ENCODE measurements at places on chromosomes 7 and 10. TPM values are rescaled to one million over a fixed set of nuclear protein-coding genes. Genes with fewer than 3 reads are reported as not detected.

DNA sequence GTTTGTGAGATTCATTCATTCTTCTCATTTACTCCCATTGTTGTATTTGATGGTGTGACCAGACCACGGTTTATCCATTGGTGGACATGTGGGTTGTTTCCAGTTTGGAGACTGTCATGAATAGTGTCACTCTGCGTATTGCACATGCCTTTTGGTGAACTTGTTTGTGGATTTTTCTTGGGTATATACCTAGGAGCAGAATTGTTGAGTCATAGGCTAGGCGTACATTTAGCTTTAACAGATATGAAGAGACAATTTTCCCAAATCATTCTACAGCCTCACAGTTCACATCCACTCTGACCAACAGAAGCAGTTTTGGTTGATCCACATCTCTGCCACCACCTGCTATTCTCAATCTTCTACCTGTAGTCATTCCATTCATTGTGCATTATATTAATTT lies 66.0 kb upstream of the FAM20C start:
- no peak for DNase-seq

DNA sequence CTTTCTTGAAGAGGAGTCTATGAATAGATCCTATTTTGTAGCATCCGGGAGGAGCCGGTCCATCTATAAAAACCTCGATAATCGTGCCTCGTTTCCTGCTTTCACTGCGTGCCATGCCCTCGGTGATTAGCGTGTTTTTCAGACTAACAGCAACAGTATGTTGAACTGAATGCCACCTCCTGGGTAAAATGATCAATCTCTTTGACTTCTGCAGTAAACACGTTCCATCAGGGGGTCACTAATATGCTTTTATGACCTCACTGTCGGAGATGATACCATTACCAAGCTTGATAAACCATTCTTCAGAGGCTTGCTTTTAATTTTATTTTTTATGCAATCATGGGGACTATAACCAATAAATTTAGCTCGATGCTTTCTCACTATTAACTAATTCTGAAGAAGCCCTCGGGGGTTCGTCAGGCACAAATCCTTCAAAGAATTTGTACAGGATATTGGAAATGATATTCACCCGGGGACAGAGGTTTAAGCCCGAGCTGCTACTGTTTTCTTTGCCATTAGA lies 228.3 kb downstream of the ADARB2 start:
- no peak for DNase-seq

DNA sequence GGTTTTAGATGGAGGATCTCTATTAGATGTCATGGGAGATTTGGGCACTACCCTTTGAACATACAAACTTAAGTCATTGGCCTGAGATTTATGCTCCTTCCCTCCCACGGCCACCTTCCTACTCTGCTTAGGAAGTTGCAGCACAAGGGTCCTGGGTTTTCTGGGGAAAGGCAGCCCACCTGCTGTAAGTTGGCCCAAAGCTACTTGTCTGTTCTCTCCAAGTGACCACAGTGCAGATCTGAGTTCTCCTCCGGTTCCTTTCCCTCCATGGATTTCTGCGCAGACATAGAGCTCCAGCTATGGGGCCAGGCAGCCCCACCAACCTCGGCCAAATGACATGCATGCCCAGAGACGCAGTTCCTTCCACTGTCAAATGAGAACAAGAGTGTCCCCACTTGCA lies 12.8 kb upstream of the C10orf53 start:
- DNase-seq, result no peak

GRCh38 chr7:118995350-118995749 lies 770.8 kb downstream of the ANKRD7 start:
- no peak for DNase-seq

GRCh38 chr10:43124574-43125273 lies 13.5 kb upstream of the CSGALNACT2 start:
- no peak for DNase-seq

DNA sequence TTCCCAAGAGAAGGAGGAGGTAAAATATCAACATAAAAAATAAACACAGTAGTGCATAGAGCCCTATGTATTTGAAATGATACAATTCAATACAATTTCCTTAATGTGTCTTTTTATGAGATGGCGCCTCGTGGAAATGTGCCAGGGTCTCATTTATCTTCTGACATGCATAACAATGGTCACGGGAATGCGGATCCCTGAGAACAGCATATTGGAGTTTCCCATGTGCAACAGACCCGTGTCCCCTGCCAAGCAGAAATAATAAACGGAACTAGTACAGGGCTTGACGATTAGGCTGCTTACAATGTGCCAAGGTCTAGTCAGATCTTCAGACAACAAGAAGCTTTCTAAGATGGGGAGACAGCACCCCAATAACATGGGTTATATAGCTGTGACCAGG lies 217.9 kb downstream of the ARHGAP21 start:
- peak; percentile 76 for DNase-seq

DNA sequence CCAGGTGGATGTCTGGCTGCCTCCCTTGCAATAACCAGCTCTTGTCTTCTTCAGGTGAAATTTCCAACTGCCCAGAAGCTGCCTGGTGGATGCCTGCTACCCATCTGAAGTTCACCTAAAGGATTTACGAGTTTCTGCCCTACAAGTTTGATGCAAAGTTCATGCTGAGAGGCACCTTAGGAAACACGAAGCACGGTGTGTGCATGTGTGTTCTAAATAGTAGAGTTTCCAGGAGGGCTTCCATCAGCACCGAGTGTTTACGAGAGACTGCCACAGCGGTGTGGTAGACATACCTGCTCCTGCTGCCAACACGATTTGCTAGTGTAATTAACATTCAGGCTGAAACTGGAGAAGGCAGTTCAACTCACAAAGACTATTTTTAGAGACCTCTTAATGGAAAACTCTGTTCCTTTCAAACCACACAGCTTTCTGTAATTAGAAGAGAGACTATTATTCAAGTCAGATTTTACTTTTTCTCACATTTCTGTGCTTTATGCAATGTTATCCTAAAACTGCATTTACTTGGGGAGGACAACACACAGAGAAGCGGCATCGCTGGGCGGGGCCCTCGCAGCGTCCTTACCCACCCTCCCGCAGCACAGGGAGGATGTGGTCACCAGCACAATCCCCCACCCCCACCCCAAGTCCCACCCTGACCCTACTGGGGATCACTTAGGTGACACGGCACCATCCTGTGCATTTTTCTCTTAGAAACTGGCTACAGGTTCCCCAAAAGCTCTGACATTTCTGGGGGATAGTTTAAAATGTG lies 15.5 kb upstream of the CPXM2 start:
- DNase-seq, result no peak

DNA sequence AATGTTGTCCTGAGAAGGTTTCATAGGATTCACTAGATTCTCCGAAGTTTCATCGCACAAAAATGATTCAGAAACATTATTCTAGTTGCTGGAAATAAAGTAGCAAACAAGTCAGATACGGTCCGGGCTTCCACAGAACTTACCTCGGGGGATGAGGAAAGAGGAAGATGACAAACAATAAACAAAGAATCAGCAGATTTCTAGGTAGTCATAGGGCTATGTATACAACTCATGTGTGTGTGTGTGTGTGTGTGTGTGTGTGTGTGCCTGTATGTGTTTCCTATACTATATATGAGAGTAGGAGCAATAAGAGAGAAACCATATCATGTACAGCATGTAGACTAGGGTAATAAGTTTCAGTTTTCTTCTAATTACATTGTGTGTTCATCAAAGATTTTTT lies 16.5 kb downstream of the TMEM236 start:
- peak; percentile 48 for DNase-seq

- no peak for DNase-seq
Measured at GRCh38 chr7:74032191-74032490, 4.2 kb downstream of the ELN start.

Gene CFAP46
- 0.85 TPM for total RNA-seq

DNA sequence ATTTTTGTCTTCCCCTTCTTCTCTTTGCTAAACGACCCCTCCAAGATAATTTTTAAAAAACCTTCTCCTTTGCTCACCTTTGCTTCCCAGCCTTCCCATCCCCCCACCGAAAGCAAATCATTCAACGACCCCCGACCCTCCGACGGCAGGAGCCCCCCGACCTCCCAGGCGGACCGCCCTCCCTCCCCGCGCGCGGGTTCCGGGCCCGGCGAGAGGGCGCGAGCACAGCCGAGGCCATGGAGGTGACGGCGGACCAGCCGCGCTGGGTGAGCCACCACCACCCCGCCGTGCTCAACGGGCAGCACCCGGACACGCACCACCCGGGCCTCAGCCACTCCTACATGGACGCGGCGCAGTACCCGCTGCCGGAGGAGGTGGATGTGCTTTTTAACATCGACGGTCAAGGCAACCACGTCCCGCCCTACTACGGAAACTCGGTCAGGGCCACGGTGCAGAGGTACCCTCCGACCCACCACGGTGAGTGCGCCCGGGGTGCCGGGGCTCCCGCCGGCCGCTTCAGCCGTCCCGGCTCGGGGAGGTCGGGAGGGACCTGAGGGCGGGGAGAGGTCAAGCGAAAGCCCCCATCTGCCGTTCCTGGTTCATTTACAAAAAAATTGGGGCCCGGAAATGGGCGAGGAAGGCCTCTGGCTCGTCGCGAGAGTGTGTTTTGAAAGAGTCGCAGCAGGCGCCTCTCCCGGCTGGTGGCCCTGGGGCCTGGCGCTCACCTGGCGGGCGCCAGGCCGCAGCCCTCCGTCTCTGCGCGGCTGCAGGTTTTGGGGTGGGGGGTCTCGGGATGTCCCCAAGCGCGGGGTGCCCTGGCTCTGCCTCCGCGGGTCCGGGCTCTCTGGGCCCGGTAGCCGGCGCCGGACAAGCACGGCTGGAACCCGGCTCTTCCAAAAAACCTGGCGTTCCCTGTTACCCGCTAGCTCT lies 1.2 kb downstream of the GATA3 start:
- no peak for DNase-seq

- DNase-seq, result peak; percentile 45
Measured at GRCh38 chr7:150568714-150569113, 1.5 kb downstream of the GIMAP4 start.

Gene OPN1SW
- not detected for total RNA-seq

Gene TMEM176B
- not detected for total RNA-seq

- DNase-seq, result no peak
Measured at GRCh38 chr7:47266799-47267198, 315.1 kb downstream of the TNS3 start.

DNA sequence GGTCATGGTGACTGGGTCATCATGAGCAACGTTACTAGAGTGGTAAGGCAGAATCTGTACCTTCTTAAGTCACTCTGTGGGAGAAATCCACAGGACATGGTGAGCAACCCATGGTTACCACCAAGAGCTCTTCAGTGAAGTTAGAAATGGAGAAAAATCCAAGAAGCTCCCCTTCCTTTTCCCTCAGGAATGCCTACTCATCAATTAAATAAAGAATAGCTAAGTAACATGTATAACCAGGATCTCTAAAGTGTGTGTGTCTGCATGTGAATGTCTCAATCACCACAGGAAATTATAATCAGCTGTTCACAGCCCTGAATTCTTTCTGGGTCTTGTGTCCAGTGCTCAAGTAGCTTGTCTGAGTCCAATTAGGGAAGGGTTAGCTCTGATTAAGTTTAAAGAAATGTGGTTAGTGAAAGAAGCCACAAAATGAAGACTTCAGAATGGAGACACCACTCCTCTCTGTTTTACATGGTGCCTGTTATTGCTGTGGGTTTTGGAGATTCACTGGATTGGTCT lies 73.2 kb downstream of the SEM1 start:
- no peak for DNase-seq

GRCh38 chr10:28872587-28873165 lies 195.4 kb downstream of the BAMBI start:
- DNase-seq, result no peak

DNA sequence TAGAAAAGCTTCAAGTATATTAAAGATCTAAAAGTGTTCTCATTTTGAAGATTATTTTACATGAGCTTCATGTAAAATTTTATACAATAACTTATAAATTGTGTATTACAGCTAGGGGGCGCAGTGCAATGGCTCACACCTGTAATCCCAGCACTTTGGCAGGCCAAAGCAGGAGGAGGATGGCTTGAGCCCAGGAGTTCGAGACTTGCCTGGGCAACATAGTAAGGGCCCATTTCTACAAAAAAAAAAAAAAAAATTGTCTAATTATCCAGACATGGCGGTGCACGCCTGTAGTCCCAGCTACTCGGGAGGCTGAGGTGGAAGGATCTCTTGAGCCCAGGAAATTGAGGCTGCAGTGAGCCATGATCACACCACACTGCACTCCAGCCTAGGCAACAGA lies 16.6 kb downstream of the ACBD5 start:
- DNase-seq, result peak; percentile 67

- DNase-seq, result no peak
Measured at GRCh38 chr7:23938937-23939552, 229.0 kb downstream of the STK31 start.

Gene CYP2E1
- total RNA-seq, result 0.23 TPM

DNA sequence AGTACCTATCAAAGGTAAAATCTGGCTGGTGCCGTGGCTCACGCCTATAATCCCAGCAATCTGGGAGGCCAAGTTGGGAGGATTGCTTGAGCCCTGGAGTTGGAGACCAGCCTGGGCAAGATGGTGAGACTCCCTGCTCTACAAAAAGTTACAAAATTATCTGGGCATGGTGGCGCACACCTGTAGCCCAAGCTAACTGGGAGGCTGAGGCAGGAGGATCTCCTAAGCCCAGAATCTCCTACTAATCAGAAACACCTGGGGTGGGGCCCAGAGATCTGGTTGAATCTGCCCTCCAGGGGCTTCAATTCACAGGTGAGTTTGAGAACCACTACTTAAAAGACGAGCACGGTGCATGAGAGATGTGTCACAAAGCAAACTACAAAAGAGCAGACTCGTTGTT lies 2.4 kb downstream of the PLA2G12B start:
- no peak for DNase-seq

Gene GATA3
- 0.05 TPM for total RNA-seq

GRCh38 chr7:75922966-75923603 lies 8.1 kb downstream of the POR start:
- no peak for DNase-seq

DNA sequence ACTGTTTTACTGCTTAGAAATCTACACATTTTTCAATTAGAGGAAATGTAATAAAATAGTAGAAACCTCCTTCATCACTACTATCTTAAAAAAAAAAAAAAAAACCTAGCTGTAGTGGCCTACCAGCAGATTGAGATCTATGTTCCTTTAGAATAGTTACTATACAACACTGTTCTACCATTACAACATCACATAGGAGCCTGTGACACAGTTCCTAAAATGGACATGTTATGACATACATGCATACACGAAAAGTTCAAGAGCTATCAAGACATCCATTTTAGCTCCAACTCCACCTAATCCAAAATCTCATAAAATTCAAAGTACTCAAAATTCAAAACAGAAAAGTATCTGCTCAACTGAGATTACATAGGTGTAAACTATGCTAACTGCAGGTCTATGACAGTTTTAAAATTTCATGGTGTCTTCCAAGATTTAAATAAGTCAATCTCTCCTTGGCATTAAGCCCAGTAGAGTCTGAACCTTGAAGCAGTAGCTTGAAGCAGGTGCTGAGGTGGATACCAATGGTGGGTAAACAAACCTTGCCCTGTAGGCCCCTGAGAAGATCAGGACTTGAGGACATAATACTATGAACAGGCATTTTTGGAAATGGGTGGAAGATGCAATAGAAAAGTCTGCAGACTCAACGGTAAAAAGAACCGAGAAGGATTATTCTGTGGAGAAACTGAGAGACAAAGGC lies 17.0 kb downstream of the CACUL1 start:
- no peak for DNase-seq

- DNase-seq, result no peak
Measured at GRCh38 chr7:150337179-150337578, 4.2 kb downstream of the RARRES2 start.

Gene TUBAL3
- total RNA-seq, result 0.34 TPM

- DNase-seq, result no peak
Measured at GRCh38 chr7:18958627-18959026, 158.8 kb downstream of the TWIST1 start.

GRCh38 chr7:30893357-30893756 lies 18.3 kb upstream of the AQP1 start:
- peak; percentile 94 for DNase-seq
